ENCODE measurements at places on chromosomes 5 and 9.
A peak's percentile ranks its signal among the peaks of the same experiment; 100 is the strongest.

DNA sequence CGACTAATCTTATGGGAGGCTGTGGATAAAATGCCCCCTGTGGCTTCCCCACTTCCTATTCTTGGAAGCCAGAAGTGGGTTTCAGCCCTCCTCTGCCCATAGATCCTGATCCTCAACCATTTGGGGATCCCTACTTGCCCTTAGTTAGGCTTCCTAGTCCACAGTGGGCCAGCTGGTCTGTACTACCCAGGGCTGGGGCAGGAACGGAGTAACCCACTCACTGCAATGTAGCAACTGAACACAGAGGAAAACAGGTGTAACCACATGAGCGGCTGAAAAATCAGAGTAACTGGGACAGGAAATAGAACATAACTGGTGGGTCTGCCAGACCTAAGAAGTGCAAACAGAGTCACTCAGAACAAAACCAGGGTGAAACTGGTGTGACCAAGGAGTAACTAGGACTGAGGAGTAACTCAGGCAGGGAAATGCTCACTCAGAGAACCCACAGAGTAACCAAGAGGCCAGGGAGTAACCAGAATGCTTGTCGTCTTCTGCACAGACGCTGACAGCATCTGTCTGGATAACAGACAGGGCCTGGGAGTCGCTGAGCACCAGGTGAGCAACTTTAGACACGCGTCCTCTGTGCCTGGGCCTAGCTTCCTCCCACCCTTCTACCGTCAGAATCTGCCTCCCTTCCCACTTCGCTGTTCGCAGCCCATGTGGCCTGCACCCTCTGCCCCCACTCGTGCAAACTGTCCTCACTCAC is 1.0 kb downstream of the AQP3 start:
- no peaks in the 10 kb centered on the region for H3K36me3 ChIP-seq
- H3K4me3 ChIP-seq, result peak overlapping the region; percentile 67
- H3K4me1 ChIP-seq, result peaks cover 33% of the 10 kb centered on the region
- H3K27me3 ChIP-seq, result peaks cover 7% of the 10 kb centered on the region
- H3K27ac ChIP-seq, result no peak overlapping the region

- no peak overlapping the region for H3K4me3 ChIP-seq
- no peak overlapping the region for H3K27ac ChIP-seq
- no peak for DNase-seq
These were observed 169.5 kb upstream of the IER5L start for GRCh38 chr9:129347316-129348120.

DNA sequence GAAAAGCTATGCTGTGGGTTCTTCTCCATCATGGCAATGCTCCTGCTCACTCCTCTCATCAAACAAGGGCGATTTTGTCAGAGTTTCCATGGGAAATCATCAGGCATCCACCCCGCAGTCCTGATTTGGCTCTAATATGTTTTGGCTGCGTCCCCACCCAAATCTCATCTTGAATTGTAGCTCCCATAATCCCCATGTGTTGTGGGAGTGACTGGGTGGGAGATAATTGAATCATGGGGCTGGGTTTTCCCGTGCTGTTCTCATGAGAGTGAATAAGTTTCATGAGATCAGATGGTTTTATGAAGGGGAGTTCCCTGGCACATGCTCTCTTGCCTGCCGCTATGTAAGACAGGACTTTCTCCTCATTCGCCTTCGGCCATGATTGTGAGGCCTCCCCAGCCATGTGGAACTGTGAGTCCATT is 163.8 kb downstream of the GADD45G start:
- H3K27ac ChIP-seq, result no peak overlapping the region
- H3K36me3 ChIP-seq, result no peaks in the 10 kb centered on the region
- no peak for DNase-seq
- H3K27me3 ChIP-seq, result no peaks in the 10 kb centered on the region

DNA sequence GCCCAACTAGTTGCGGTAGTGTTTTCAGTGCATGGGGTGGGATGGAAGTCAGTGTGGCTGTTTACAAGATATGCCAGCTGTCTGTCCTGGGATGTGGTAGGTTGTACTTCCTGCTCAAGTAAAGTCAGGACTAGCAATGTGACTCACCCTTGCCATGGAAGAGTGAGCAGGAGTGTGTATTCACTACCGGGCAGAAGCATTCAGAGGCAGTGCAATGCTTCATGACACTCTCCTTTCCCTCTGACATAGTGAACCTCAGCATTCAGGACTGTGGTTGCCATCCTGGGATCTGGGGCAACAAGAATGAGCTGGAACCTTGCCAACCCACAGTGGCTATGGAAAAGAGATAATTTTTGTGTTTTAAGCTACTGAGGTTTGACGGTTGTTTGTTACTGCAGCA is 68.9 kb downstream of the BOD1 start:
- H3K27me3 ChIP-seq, result no peaks in the 10 kb centered on the region
- H3K36me3 ChIP-seq, result no peaks in the 10 kb centered on the region
- no peaks in the 10 kb centered on the region for H3K4me1 ChIP-seq
- no peak overlapping the region for H3K27ac ChIP-seq
- H3K4me3 ChIP-seq, result no peak overlapping the region

- H3K4me1 ChIP-seq, result no peaks in the 10 kb centered on the region
- H3K36me3 ChIP-seq, result no peaks in the 10 kb centered on the region
- no peak for DNase-seq
- H3K27me3 ChIP-seq, result no peaks in the 10 kb centered on the region
- H3K4me3 ChIP-seq, result no peak overlapping the region
These were observed 2.0 kb upstream of the TRIM14 start for GRCh38 chr9:98121058-98121457.

DNA sequence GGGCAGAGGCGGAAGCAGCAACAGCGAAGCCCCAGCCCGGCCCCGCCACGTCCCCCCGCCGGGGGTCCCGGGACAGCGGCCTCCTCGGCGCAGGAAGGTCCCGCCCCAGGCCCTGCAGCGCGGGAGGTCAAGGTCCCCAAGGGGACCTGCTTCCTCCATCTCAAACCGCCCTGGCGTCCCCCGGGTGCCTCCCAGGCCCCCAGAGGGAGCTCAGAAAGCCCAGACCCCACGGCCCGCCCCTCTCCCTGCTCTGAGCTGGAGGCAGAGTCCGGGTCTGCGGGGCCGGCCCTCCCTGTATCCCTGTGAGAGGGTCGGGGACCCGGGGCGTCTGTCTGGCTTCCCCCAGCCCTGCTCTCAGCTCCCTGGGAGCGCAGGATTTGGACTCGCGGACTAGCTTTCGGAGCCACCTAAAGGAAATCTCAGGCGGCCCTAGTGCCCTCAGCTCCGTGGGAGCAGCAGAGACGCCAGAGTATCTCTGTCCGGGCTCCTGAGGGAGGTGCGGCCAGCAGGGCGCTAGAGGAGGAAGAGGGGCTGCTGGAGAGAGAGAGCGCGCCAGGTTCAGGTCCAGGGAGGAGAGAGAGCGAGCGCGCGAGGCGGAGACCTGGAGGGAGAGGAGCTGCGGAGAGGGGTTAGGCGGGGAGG is 30.7 kb downstream of the EXOC3 start:
- peaks cover 11% of the 10 kb centered on the region for H3K4me1 ChIP-seq
- peaks cover 13% of the 10 kb centered on the region for H3K27me3 ChIP-seq
- peak overlapping the region; percentile 65 for H3K4me3 ChIP-seq

- H3K4me3 ChIP-seq, result no peak overlapping the region
- H3K27ac ChIP-seq, result no peak overlapping the region
- no peaks in the 10 kb centered on the region for H3K27me3 ChIP-seq
- H3K4me1 ChIP-seq, result peaks cover 3% of the 10 kb centered on the region
- peak; percentile 89 for DNase-seq
These were observed 9.6 kb downstream of the PCYOX1L start for GRCh38 chr5:149367249-149367971.

DNA sequence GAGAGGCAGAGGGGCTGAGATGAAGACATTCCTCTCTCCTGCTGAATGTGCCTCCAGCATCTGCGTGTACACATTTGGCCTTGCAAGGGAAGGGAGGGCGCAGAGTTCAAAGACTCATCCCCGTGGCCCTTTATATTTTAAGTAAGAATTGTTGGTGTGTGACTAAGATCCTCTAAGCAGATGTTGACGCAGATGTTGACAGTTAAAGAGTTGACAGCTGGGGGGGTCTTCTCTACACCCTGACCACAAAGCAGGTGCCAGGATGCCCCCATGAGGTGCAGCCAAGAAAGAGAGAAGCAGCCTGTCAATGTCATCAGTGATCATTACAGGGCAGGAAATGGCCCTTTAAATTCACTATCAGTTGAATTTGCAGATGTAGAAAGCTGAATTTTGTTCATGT is 262.9 kb downstream of the IRX1 start:
- H3K27ac ChIP-seq, result no peak overlapping the region
- H3K27me3 ChIP-seq, result no peaks in the 10 kb centered on the region
- no peaks in the 10 kb centered on the region for H3K4me1 ChIP-seq
- H3K36me3 ChIP-seq, result no peaks in the 10 kb centered on the region
- DNase-seq, result no peak
- no peak overlapping the region for H3K4me3 ChIP-seq

GRCh38 chr5:158414333-158414762 is 555.4 kb upstream of the CLINT1 start:
- no peaks in the 10 kb centered on the region for H3K36me3 ChIP-seq
- no peak overlapping the region for H3K4me3 ChIP-seq
- no peaks in the 10 kb centered on the region for H3K4me1 ChIP-seq
- no peak for DNase-seq
- no peak overlapping the region for H3K27ac ChIP-seq

DNA sequence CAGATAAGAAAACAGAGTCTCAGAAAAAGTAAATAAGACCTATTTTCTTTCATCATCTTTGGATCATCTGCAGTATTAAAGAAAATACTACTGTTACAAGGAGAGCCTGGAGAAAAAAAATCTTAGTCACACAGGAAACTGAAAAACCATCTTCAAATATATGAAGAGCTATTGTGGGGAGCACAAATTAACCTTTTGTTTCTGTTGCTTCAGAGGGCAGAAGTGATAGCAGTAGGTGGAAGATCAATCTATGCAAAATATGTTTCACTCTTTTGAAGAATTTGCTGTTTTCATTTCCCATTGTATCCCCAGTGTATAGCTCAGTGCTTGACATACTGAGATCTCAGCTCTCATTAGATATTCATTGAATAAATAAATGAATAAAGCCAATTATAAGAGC is 13.1 kb upstream of the CEMIP2 start:
- no peak overlapping the region for H3K4me3 ChIP-seq
- H3K36me3 ChIP-seq, result no peaks in the 10 kb centered on the region
- DNase-seq, result no peak
- H3K4me1 ChIP-seq, result no peaks in the 10 kb centered on the region
- no peaks in the 10 kb centered on the region for H3K27me3 ChIP-seq
- H3K27ac ChIP-seq, result no peak overlapping the region

GRCh38 chr5:5591567-5591966 is 169.1 kb downstream of the ICE1 start:
- no peak overlapping the region for H3K4me3 ChIP-seq
- H3K36me3 ChIP-seq, result no peaks in the 10 kb centered on the region
- DNase-seq, result no peak
- H3K4me1 ChIP-seq, result no peaks in the 10 kb centered on the region
- no peaks in the 10 kb centered on the region for H3K27me3 ChIP-seq

GRCh38 chr5:59051951-59052350 is 469.1 kb downstream of the RAB3C start:
- H3K4me1 ChIP-seq, result no peaks in the 10 kb centered on the region
- no peak overlapping the region for H3K27ac ChIP-seq
- no peaks in the 10 kb centered on the region for H3K27me3 ChIP-seq
- H3K36me3 ChIP-seq, result no peaks in the 10 kb centered on the region
- no peak for DNase-seq

DNA sequence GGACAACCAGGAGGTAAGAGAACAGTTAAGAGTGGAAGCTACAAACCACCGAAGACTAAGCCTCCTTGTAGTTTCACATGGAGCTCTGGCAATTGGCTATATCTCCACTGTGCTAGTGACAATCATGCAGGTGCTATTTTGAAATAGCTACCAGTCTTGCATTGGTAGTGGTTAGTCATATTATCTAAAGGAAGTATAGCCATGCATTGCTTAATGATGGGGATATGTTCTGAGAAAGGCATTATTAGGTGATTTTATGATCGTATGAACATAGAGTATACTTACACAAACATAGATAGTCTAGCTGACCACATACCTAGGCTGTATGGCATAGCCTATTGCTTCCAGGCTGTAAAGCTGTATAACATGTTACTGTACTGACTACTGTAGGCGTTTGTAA is 28.4 kb downstream of the HSDL2 start:
- H3K27ac ChIP-seq, result no peak overlapping the region
- no peak for DNase-seq

GRCh38 chr9:113556877-113557593 is 93.5 kb downstream of the RGS3 start:
- H3K27me3 ChIP-seq, result no peaks in the 10 kb centered on the region
- H3K36me3 ChIP-seq, result no peaks in the 10 kb centered on the region
- H3K4me1 ChIP-seq, result no peaks in the 10 kb centered on the region
- no peak for DNase-seq
- no peak overlapping the region for H3K4me3 ChIP-seq
- H3K27ac ChIP-seq, result no peak overlapping the region

- H3K4me1 ChIP-seq, result no peaks in the 10 kb centered on the region
- H3K4me3 ChIP-seq, result no peak overlapping the region
- H3K36me3 ChIP-seq, result no peaks in the 10 kb centered on the region
- no peak overlapping the region for H3K27ac ChIP-seq
These were observed 601.3 kb downstream of the PSAT1 start for GRCh38 chr9:78898234-78898633.

- H3K4me1 ChIP-seq, result peaks cover 2% of the 10 kb centered on the region
- peaks cover 11% of the 10 kb centered on the region for H3K36me3 ChIP-seq
- no peaks in the 10 kb centered on the region for H3K27me3 ChIP-seq
- H3K27ac ChIP-seq, result no peak overlapping the region
These were observed 38.5 kb downstream of the TARS1 start for GRCh38 chr5:33479311-33479710.

DNA sequence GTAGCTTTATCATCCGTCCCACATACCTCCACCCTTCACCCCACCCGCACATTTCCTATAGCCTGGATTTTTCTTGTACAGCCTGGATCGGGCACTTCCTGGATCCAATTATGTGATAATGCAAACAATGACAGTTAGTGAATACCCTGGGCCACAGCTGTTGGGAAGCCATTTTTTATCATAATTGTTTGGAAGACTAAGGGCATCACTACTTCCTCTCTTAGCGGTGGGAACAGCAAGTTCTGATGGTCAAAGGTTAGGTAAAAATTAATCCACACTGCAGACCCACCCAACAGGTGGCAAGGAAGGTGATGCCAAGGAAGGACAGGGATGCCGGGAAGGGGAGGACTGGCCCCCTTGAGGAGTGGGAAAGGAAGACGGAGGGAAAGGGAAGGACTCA is 183.7 kb downstream of the SAXO1 start:
- no peak overlapping the region for H3K27ac ChIP-seq
- H3K36me3 ChIP-seq, result no peaks in the 10 kb centered on the region
- no peak overlapping the region for H3K4me3 ChIP-seq
- no peaks in the 10 kb centered on the region for H3K27me3 ChIP-seq
- no peaks in the 10 kb centered on the region for H3K4me1 ChIP-seq
- DNase-seq, result no peak

Data from H1 (cell line).